Brain pericyte (primary cell): ENCODE measurements at places on chromosomes 7 and 10.

DNA sequence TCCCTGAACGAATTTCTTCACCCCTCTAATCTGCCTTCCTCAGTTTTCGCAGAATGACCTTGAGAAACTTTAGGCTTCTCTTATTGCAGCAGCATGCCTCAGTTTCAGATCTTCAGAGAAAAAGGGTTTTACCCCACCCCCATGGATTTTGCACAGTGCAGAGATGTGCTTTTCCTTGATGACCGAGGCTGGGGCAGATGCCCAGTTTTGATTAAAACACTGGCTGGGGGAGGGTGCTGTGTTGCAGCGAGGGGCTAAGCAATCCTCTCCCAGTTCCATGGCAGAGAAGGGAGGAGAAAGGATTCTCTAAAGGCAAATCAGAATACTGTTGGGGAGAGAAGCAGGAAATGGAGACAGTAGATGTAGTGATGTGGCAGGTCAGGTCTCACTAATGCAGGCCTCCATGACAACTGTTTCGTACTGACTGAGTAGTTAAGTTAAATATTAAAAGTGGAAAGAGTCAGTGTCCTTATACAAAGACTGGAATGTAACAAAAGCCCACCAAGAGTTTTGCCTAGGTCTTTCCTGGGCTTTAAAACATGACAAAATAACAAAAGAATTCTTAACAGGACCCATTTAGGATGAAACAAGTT, 50.8 kb upstream of the PDZD8 start:
- no peak for DNase-seq

- no peak for DNase-seq
These were observed 271.1 kb downstream of the PTPRN2 start for GRCh38 chr7:158316466-158317031.

- DNase-seq = no peak
These were observed 101.0 kb upstream of the TNS3 start for GRCh38 chr7:47682874-47683273.

DNA sequence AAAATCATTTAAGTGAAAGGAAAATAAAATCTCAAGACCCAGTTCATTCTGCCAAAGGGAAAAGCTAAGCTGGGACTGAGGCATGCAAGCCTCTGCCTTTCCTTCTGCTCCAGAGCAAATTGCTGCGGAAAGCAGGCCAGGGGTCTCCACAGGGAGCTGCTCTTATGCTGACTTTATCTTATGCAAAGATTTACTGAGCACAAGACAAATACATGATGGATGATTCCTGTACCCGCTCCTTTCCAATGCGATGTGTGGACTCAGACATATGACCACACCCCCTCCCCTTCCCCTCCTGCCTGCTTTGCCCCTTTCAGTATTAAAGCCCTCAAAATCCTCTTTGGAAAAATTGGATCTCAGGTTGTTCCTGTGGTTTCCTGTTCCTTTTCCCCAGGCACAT, 74.2 kb upstream of the INSIG1 start:
- no peak for DNase-seq

GRCh38 chr7:156206174-156206573, 393.9 kb upstream of the SHH start:
- DNase-seq = no peak

GRCh38 chr10:130244031-130244927, 108.1 kb downstream of the GLRX3 start:
- DNase-seq = no peak

DNA sequence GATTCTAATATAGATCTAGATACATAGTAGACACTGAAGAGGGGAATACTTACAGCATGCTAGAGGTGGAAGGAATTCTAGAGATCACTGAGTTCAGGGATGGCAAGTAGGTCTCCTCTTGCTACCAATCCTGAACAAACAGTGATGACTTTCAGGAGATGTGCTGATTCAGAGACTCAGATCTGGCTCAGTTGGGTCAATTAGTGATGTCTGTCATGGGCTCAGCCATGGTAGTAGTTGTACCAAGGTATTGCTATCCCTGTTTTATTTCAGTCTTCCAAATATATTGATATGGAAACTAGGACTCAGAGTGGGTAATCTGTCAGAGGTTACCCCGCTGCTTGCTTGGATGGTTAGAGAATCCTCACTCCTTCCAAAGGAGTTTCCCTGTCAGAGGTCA, 38.5 kb downstream of the UNC5B start:
- DNase-seq = no peak

- DNase-seq = no peak
These were observed 181.2 kb upstream of the CTBP2 start for GRCh38 chr10:125341611-125342010.

GRCh38 chr10:109981650-109982049, 26.1 kb upstream of the ADD3 start:
- DNase-seq = no peak

DNA sequence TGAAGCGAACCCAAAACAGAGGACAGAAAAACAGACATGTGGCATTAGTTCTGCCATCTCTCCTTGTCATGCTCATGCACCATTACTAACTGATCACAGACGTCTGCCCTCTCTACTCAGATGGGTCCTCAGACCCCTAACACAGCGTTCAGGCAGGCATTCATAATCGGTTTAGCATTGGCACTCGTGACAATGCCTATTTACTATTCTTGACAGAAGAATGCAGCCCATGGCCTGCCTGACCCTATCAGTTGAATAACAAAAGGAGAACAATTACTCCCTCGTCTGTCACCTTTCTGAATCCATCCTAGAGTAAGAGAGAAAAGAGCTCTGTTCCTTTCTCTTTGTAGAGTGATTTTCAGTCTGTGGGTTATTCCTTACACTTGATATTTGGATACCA, 194.6 kb upstream of the PHYHIPL start:
- DNase-seq = no peak

DNA sequence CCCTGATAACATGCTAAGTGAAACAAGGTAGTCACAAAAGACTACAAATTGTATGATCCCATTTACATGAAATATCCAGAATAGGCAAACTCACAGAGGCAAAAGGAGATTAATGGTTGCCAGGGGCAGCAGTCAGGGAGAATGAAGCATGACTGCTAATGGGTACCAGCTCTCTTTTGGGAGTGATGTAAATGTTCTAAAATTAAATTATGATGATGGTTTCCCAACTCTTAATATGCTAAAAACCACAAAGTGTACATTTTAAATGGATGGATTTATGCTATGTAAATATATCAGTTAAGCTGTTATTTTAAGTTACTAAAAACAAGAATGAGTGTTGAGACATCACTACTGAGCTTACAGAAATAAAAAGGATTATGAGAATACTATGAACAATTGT, 12.6 kb downstream of the CYP51A1 start:
- DNase-seq = no peak

GRCh38 chr10:91206837-91207474, 13.5 kb upstream of the PCGF5 start:
- no peak for DNase-seq

GRCh38 chr7:31982962-31983361, 87.2 kb downstream of the PDE1C start:
- DNase-seq = no peak

DNA sequence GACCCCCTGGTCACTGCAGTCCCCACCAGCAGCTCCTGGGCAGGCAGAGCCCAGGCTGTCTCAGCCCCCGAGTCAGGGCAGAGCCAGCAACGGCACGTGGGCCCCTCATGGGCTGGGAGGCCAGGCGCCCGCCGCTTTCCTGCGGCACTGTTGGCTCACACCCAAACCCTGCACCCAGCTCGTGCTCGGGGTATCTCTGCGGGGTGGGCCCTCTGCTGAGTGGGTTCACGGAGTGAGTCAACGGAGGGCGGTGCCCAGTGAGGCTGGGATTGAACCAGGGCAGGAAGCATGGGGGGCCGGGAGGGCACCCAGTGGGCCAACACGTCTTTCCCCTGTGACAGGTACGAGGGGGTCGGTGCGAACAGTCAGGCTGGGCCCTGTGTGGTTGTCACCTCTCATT, 28.9 kb downstream of the ADAP1 start:
- DNase-seq = no peak
